Astrocyte (in vitro differentiated cells and primary cell): ENCODE measurements at places on chromosomes 5 and 9.

DNA sequence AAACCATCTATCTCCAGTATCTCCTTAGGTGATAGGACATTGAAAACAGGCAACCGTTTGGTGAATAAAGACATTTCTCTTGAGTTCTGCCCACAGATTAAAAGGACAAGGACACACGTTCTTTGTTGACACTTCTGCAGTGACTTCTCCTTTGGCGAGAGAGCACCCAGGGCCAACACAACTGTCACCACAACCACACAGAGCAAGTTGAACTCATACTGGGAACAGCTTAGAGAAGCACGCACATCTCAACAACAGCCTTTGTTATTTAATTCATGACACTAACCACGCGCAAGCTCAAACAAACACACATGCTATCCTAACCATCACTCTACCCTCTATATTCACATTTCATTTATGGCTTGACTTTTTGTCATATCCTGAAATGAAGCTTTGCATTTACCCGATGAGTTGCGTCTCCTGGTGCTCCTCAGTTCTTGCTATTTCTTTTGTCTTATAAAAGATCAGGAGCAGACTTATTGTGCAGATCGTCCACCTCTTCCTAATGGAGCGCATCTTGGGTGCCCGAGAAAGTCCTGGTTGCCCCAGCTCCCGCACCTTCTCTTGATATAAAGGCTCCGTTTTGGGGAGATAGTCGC is 543 bp downstream of the ST8SIA4 start:
- peak overlapping the region; percentile 85 for H3K4me3 ChIP-seq
- peaks cover 12% of the 10 kb centered on the region for H3K4me1 ChIP-seq
- H3K27ac ChIP-seq: no peak overlapping the region
- no peak for DNase-seq
- H3K27me3 ChIP-seq: peaks cover 3% of the 10 kb centered on the region

GRCh38 chr5:53253421-53253871 is 143.9 kb upstream of the MOCS2 start:
- DNase-seq: peak; percentile 95
- no peaks in the 10 kb centered on the region for H3K36me3 ChIP-seq
- H3K27ac ChIP-seq: no peak overlapping the region
- no peaks in the 10 kb centered on the region for H3K27me3 ChIP-seq
- no peak overlapping the region for H3K4me3 ChIP-seq

- H3K36me3 ChIP-seq: no peaks in the 10 kb centered on the region
- no peaks in the 10 kb centered on the region for H3K4me1 ChIP-seq
- H3K27ac ChIP-seq: peak overlapping the region; percentile 94
- H3K4me3 ChIP-seq: peak overlapping the region; percentile 92
- peak; percentile 45 for DNase-seq
Measured at GRCh38 chr5:115842089-115842935, 577 bp downstream of the AP3S1 start.

- no peaks in the 10 kb centered on the region for H3K36me3 ChIP-seq
- H3K4me3 ChIP-seq: no peak overlapping the region
Measured at GRCh38 chr5:133425222-133425621, 187.1 kb downstream of the FSTL4 start.

DNA sequence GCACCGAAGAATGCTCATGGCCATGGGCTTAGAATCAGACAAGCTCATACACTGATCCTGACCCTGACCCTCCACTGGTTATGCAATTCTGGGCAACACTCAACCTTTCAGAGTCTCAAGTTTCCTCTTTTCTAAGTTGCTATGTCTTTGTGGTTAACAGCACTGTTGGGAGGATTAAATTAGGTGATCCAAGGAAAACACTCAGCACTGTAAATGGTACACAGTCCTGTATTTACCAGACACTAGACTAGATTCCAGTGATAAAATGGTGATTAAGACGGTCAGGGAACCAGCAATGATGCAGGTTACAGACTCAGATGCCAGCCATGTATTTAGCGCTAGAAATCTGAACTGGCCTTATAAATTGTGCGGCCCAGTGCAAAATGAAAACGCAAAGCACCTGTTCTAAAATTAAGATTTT is 8.1 kb downstream of the ARL15 start:
- DNase-seq: peak; percentile 68
- no peaks in the 10 kb centered on the region for H3K36me3 ChIP-seq
- H3K4me3 ChIP-seq: no peak overlapping the region
- no peak overlapping the region for H3K27ac ChIP-seq
- peaks cover 3% of the 10 kb centered on the region for H3K4me1 ChIP-seq
- H3K27me3 ChIP-seq: no peaks in the 10 kb centered on the region

DNA sequence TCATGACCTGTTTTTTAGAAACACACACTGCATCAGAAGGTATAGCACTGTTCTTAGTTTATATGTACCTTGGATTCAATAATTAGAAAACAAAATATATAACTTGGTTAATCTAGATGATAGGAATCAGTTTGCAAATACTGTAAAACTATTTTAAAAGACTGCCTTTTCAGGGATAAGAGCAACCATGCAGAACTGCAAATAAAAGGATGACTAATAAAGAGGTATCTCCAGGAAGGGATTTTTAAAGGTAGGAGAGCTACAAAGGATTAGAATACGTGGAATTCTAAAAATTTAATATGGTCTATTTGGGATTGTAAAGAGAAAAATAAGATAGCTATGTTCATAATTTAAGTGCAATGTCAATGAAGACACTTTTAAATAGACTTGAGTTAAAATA is 9.4 kb downstream of the GABRA1 start:
- no peaks in the 10 kb centered on the region for H3K4me1 ChIP-seq
- no peaks in the 10 kb centered on the region for H3K36me3 ChIP-seq
- no peak overlapping the region for H3K27ac ChIP-seq
- H3K4me3 ChIP-seq: no peak overlapping the region
- DNase-seq: no peak

- H3K4me1 ChIP-seq: peaks cover 10% of the 10 kb centered on the region
- H3K4me3 ChIP-seq: peak within 1 kb of the TSS; percentile 61
- no peak within 1 kb of the TSS for H3K27ac ChIP-seq
- no peaks in the 10 kb centered on the region for H3K36me3 ChIP-seq
- peaks cover 35% of the 10 kb centered on the region for H3K27me3 ChIP-seq
Measured at GRCh38 chr5:60843936-60844905, at the start of gene ELOVL7. ELOVL7 (minus strand) TSS chr5:60844269; CDS start chr5:60787397, 56,872 bp downstream.

DNA sequence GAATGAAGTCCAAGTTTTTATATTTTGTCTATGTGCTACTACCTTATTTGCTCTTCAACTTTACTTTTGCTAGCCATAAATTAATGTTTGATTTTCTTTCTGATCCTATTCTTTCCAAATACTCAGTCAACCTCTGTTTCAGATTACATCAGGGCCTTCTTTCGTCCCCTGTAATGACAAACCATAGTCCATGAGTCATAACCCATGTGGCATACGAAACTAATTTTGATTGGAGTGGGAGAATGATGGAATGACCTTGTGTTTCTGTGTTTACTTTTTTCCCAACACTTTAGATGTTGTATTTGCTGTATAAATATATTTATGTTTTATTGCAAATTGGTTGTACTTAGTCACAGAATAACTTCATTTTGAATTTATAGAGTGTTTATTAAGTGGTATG is 1043.1 kb downstream of the DTWD2 start:
- H3K4me3 ChIP-seq: no peak overlapping the region
- DNase-seq: no peak
- H3K36me3 ChIP-seq: no peaks in the 10 kb centered on the region
- no peaks in the 10 kb centered on the region for H3K27me3 ChIP-seq
- no peaks in the 10 kb centered on the region for H3K4me1 ChIP-seq

- H3K4me3 ChIP-seq: no peak overlapping the region
- no peaks in the 10 kb centered on the region for H3K27me3 ChIP-seq
- H3K27ac ChIP-seq: no peak overlapping the region
- DNase-seq: no peak
Measured at GRCh38 chr5:131389869-131390265, 126.0 kb downstream of the CDC42SE2 start.

DNA sequence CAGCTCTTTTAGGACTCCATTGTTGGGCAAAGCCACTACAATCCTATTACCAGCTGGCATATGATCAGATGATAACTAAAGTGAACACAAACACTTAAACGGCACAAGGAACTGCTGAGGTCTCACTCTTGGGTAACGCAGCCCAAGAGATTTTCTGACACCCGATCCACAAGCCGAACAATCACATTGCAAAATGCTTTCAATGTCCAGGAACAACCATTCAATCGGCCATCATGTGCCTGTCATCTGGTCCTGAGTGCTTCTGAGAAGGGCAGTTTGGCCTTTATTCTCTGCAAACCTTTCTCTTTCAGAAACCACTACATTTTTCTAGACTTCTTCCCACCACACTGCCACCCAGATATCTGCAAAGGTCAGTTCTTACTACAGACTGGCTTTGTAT is 283.1 kb downstream of the GLIS3 start:
- no peaks in the 10 kb centered on the region for H3K36me3 ChIP-seq
- H3K27me3 ChIP-seq: no peaks in the 10 kb centered on the region

- no peaks in the 10 kb centered on the region for H3K36me3 ChIP-seq
- H3K27me3 ChIP-seq: no peaks in the 10 kb centered on the region
- DNase-seq: peak; percentile 29
- H3K4me1 ChIP-seq: peaks cover 9% of the 10 kb centered on the region
- peak overlapping the region; percentile 63 for H3K27ac ChIP-seq
- peak overlapping the region; percentile 33 for H3K4me3 ChIP-seq
Measured at GRCh38 chr9:90433398-90433941, 209.2 kb downstream of the DIRAS2 start.

DNA sequence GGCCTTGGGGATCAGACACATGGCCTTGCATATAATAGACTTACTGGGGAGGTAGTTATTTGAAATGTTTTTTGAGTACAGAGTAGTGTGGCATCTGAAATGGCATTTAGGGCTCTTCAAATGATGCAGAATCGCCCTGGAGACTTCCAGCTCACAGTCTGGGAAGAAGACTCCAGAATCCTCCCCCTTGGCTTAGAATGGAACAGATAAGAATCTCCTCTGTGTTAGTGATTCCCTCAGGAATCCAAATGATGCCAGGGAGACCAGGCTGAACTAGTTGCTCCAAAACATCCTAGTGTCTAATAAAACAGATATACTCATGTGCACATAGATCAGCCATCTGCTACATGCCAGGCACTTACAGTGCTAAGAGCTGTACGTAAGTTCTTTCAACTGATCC is 38.6 kb upstream of the SMC5 start:
- no peak overlapping the region for H3K4me3 ChIP-seq
- DNase-seq: no peak
- H3K36me3 ChIP-seq: no peaks in the 10 kb centered on the region
- no peak overlapping the region for H3K27ac ChIP-seq

- H3K27ac ChIP-seq: no peak within 1 kb of the TSS
- no peaks in the 10 kb centered on the region for H3K4me1 ChIP-seq
- no peaks in the 10 kb centered on the region for H3K27me3 ChIP-seq
- H3K36me3 ChIP-seq: no peaks in the 10 kb centered on the region
- DNase-seq: no peak
Measured at GRCh38 chr5:140806834-140807775, at the start of gene PCDHA4. PCDHA4 (plus strand) TSS chr5:140807068.

GRCh38 chr5:177396807-177397206 is 3.7 kb downstream of the PFN3 start:
- H3K27me3 ChIP-seq: peaks cover 30% of the 10 kb centered on the region
- peaks cover 11% of the 10 kb centered on the region for H3K4me1 ChIP-seq
- H3K4me3 ChIP-seq: no peak overlapping the region
- no peak for DNase-seq
- H3K27ac ChIP-seq: no peak overlapping the region

- no peak overlapping the region for H3K27ac ChIP-seq
- no peak for DNase-seq
- no peaks in the 10 kb centered on the region for H3K27me3 ChIP-seq
- H3K4me3 ChIP-seq: no peak overlapping the region
- H3K36me3 ChIP-seq: no peaks in the 10 kb centered on the region
Measured at GRCh38 chr9:12989669-12990068, 214.8 kb downstream of the LURAP1L start.

DNA sequence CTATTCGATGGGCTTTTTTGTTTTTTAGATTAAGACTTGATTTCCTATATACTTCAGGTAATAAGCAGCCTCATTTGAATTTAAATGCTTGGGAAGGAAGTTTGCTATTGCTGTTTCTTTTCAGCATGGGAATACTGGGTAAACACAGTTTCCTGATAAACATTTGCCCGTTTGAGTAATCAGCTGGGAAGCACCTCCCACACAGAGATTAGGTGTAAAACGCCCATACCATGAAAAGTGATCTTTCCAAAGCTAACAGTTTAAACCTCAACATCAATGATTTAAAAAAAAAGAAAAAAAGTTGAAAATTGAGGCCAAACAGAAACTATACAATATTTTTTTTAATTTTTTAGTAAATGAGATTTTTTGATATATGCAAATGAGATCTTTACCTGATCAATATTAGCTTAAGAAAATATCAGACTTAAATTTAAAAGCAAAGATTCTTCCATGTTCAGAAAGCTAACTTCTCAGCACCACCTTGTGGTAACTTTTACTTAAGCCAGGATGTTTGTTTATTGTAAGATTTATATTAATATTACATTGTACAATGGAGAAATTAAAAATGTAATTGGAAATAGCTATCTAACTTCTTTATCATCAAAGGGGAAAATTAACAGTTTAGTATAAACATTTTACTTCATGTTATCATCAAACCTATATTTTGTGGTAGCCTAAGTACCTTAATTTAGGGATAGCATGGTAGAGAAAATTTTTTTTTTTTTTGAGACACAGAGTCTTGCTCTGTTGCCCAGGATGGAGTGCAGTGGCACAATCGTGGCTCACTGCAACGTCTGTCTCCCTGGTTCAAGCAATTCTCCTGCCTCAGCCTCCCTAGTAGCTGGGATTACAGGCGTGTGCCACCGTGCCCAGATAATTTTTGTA is 39.8 kb downstream of the F2RL2 start:
- no peak overlapping the region for H3K4me3 ChIP-seq
- no peak overlapping the region for H3K27ac ChIP-seq
- H3K4me1 ChIP-seq: peaks cover 7% of the 10 kb centered on the region
- no peak for DNase-seq
- H3K27me3 ChIP-seq: no peaks in the 10 kb centered on the region

DNA sequence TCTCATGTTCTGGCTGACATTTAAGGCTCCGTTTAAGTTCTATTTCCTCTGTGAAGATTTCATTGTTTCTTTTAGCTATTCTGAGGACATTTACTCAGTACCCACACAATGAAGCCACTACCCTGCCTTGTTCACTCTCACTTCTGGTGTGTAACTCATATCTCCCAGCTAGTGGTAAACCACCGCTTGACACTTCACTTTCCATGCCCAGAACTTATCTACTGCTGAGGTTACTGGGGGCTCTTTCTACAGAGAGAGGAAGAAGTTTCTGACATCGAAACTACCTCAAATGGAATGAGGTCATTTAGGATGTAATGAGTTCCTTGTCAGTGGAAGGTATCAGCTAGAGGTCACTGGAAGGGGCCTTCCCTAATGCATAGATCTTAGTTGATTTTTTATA is 501.5 kb downstream of the DMAC1 start:
- no peak overlapping the region for H3K4me3 ChIP-seq
- no peaks in the 10 kb centered on the region for H3K4me1 ChIP-seq
- H3K36me3 ChIP-seq: no peaks in the 10 kb centered on the region
- no peaks in the 10 kb centered on the region for H3K27me3 ChIP-seq
- no peak for DNase-seq
- no peak overlapping the region for H3K27ac ChIP-seq

- H3K4me3 ChIP-seq: no peak overlapping the region
- H3K27ac ChIP-seq: no peak overlapping the region
- DNase-seq: no peak
- H3K36me3 ChIP-seq: no peaks in the 10 kb centered on the region
- no peaks in the 10 kb centered on the region for H3K4me1 ChIP-seq
- H3K27me3 ChIP-seq: no peaks in the 10 kb centered on the region
Measured at GRCh38 chr5:81761270-81761669, 10.4 kb upstream of the SSBP2 start.
